ENCODE measurements at places on chromosomes 4 and X.

GRCh38 chr4:78410225-78410624 is 141.3 kb upstream of the ANXA3 start:
- DNase-seq, result no peak

DNA sequence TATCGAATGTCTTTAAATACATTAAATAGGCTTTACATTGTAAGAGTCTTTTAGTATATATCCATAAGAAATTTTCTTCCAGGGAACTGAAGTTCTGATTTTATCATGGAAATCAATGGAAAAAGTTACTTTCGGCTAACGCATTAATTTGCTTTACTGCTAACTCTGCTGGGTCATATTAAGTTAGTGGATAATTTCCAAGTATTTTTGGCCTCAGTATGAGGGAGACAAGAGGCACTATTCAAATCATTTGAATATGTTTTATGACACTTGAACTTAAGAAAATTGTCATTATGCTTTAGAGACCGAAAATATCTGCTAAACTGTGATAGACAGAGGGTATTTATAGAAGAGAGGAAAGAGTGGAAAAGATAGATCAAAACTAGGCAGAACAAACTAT is 237.5 kb downstream of the PCDH7 start:
- DNase-seq, result no peak

DNA sequence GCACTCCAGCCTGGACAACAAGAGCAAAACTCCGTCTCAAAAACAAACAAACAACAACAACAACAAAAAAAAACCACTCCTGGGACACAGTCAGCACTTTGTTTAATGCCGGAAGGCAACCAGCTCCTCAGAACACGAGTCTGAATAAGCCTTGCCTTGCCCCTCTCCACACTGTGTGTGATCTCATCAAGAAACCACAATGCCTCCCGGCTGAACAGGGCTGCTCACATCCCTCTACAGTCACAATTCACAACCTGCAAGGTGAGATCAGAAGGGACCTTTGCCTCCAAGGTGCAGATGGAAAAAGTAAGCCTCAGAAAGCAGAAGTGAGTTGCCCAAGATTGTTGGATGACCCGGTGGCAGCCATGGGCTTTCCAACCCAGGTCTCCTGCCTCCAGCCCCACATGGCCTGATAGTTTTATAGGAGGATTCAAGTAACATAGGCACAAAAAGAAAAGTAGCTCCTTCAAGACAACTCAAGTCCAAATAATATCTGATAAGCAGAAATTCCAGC is 80.8 kb downstream of the JAKMIP1 start:
- no peak for DNase-seq

- DNase-seq, result no peak
These were observed 29.8 kb downstream of the ACOX3 start for GRCh38 chr4:8410641-8411271.

GRCh38 chrX:104806346-104806745 is 240.3 kb downstream of the IL1RAPL2 start:
- no peak for DNase-seq

GRCh38 chr4:137627739-137628460 is 95.6 kb upstream of the PCDH18 start:
- no peak for DNase-seq

DNA sequence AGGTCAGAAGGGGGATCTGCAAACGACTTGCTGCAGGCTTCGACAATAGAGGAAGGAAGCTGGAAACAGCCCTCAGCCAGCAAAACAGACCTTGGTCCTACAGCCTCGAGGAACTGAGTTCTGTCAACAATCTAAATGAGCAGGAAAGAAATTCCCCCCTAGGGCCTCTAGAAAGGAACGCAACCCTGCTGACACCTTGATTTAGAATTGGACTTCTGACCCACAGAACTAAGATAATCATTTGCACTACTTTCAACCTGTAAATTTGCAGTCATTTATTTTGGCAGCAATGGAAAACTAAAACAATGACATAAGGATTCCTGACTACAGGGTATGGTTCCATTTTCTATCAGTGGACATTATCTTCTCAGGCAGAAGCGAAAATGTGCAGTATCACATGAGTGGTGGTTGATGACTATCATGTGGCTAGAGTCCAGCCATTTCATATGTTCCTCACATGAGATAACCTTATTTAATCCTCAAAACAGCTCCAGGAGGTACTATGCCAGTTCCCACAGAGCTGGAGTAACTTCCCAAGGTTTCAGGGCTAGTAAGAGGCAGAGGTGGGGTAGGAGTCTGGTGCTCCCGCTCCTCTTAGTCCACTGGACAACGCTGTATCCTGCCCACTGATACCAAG is 61.6 kb downstream of the SAT1 start:
- no peak for DNase-seq

DNA sequence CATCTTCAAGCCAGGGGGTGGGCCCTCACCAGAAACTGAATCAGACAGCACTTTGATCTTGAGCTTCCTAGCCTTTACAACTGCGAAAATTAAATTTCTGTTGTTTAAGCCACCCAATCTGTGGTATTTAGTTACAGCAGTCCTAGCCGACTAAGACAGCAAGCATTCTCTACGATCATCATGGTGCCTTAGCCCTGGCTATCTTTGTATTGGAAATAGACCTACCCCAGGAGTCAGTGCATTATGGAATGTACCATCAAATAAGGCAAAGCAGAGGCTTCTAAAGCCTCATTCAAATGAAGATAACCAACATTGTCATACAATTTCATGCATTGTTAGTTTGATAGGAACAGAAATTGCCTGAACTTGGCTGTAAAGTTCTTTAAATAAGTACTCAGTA is 75.0 kb downstream of the PARM1 start:
- DNase-seq, result no peak

DNA sequence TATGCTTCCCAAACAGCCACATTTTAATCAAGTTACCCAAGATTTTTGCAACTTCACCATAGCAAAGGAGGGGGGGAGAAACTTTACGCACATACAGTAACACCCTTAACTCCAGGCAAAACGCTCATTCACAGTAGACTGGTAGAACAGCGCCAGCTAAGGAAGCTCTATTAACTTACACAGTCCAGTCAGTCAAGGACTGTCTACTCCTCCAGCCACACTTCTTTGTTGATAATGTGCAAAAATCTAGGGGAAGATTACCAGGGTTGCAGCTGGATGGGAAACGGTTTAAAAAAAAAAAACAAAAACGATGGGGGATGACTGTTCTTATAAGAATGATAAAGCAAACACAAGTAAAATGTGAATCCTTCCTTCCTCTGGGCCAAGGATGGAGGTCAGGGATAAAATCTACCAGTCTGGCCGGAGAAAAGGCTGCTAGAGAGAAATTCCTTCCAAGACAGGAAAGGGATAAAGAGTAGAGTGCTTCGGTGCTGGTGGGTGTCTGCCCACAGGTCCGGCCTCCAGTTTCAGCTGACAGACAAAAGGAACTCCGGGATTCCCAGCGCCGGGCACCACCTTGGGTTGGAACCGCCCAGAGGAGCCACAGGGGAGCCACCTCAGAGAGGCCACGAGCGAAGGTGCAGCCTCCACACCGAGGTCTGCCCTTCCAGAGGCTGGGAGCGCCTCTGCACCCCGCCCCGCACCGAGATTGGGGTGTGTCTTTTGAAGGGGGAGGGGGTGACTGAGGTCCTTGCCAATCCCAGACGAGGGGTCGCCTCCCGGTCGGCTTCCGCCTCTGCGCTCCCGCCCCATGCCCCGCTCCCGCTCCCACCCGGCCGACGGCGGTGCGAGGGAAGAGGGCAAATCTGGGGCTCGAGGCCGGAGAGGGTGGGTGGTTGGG is 811 bp downstream of the ANKRD50 start:
- DNase-seq, result no peak

GRCh38 chr4:10732235-10732913 is 47.8 kb upstream of the CLNK start:
- no peak for DNase-seq

GRCh38 chrX:68732906-68733493 is 85.5 kb downstream of the STARD8 start:
- DNase-seq, result peak; percentile 17

DNA sequence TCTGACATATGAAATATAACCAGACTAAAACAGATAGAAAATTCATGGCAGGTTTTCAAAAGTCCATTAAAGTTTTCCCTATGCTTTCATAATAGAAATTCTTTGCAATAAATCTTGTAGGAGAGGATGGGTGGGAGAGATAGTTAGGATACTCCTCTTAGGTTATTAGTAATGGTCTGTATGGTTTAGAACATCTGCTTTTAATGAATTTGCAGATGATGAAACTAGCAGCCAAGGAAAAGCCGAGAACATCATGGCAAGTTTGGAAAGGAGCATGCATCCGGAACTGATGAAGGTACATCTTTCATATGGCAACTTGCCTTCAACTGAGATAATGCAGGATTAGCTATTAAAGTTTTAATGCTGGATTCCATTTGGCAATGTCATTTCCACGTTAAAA is 70.7 kb downstream of the DOCK11 start:
- no peak for DNase-seq

GRCh38 chr4:123037804-123038203 is 115.4 kb upstream of the NUDT6 start:
- DNase-seq, result no peak

GRCh38 chrX:2955838-2956237 is 26.7 kb upstream of the ARSD start:
- no peak for DNase-seq

DNA sequence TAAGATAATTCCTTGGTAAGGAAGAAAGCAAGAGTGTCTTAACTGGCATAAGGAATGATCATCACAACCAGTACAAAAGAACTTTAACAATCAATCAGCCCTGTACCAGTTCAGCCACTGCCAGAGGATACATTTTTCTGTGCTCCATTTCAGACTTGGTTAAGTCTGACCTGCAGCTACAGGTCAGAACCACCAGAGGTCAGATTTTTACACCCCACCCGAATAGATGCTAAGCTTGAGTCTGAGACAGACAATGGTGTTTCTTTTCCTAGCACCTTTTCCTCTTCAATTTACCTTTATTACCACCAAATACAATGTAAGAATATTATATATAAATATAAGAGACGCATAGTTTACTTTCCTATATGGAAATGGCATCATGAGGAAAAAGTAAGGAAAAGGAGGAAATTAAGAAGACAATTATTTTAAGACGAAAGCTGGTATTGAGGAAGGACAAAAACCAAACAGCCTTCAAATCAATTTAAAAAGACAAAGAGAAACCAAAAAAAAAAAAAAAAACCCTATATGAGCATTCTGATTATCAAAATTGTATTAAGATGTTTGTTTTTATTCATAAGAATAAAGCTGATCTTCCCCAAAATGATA is 215.3 kb upstream of the TTC29 start:
- DNase-seq, result no peak

- no peak for DNase-seq
These were observed 26.9 kb downstream of the FAM241A start for GRCh38 chr4:112172180-112172579.

DNA sequence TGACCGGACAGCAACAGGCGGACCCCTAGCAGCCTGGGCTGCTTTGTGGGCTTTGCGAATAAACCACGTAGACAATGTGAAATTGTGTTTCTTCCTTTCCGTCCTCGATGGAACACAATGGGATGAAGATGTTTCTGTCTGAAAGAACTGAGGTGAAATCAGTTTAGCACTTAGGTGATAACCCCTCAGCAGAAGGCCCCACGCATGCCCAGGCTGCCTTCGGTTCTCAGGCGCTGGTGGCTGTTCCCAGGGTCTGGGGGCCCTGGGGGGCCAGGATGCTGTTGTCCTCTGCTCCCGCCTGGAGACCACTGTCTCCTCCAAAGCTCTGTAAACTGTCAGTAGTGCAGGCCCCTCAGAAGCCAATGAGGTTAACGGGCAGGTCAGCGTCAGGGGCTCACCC is 73.9 kb upstream of the HGFAC start:
- DNase-seq, result no peak

GRCh38 chr4:171809854-171810253 is 3.4 kb upstream of the GALNTL6 start:
- DNase-seq, result no peak

GRCh38 chr4:161172396-161173026 is 991.3 kb downstream of the FSTL5 start:
- DNase-seq, result no peak

DNA sequence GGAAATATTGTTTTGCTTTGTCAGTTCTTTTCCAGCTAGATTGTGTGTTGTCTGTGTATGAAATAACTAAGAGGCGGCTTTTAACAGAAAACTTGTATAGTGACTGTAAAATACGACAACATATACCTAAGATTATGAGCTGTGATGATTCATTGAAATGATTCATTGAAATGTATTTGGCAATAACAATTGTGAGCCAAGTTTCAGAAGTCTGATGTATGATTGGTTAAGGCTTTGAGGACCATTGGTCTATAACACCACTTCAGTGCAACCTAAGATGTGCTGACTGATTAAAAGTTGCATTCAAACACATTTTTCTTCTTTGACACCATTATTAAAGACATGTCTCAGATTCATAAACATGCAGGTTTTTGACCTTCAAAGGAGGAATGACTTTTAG is 76.6 kb downstream of the PTPN13 start:
- DNase-seq, result no peak

DNA sequence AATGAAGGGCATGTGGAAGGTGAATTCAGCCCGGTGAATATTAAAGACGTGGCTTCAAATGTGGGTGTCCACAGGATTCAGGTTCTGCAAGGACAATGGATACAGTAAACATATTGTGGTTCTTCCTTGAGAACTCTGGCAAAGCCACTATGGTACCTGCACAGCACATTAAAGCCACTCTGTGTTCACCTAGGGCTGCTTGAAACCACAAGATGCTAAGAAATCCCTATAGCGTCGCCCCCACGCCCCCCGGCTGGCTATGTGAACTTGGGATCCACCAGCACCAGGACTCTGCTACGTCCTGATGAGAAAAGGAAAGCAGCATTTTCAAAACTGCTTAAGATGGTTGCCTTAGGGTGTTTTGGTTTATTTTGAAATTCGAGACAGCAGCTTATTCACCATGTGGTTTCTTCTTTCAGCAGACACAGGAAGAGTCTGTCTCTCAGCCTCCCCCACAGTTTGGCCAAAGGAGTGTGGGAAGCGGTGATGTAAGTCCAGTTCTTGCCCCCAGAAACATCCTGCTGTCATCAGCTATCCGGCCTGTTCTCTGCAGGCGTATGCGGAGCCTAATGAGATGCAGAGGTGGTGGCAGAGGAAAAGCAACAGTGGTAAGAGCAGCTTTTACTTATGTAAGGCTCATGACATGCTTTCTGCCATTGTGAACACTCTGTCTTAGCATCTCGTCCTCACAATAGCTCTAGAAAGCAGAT is 111.5 kb downstream of the AFAP1 start:
- DNase-seq, result peak; percentile 25

- DNase-seq, result no peak
These were observed 182.1 kb upstream of the MAP3K15 start for GRCh38 chrX:19697416-19697815.

DNA sequence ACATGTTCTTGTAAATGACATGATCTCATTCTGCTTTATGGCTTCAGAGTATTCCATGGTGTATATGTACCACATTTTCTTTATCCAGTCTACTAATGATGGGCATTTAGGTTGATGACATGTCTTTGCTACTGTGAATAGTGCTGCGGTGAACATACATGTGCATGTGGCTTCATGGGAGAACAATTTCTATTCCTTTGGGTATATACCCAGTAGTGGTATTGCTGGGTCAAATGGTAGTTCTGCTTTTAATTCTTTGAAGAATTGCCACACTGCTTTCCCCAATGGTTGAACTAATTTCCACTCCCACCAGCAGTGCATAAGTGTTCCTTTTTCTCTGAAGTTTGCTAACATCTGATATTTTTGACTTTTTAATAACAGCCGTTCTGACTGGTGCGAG is 1080.3 kb downstream of the CCSER1 start:
- DNase-seq, result no peak

GRCh38 chrX:105527759-105528158 is 294.6 kb upstream of the NRK start:
- DNase-seq, result no peak

GRCh38 chrX:41334363-41335197 is 618 bp downstream of the DDX3X start:
- DNase-seq, result peak; percentile 76

GRCh38 chrX:119150163-119151050 is 22.8 kb upstream of the KIAA1210 start:
- DNase-seq, result no peak
